ENCODE measurements at places on chromosomes 5 and 9. TPM values are rescaled to one million over a fixed set of nuclear protein-coding genes. Genes with fewer than 3 reads are reported as not detected.

The FAM81B gene
- total RNA-seq, result not detected

The C9orf50 gene
- total RNA-seq, result not detected

The SMIM27 gene
- 1.1 TPM for total RNA-seq

The AJM1 gene
- 0.18 TPM for total RNA-seq

The ADAMTS2 gene
- 18.3 TPM for total RNA-seq

The SLC27A6 gene
- under 0.01 TPM for total RNA-seq

The GPR150 gene
- under 0.01 TPM for total RNA-seq

The STING1 gene
- total RNA-seq, result 20.6 TPM

The WNK2 gene
- not detected for total RNA-seq

The COL27A1 gene
- total RNA-seq, result 2.2 TPM

The MCIDAS gene
- not detected for total RNA-seq

The DCTN4 gene
- 50.2 TPM for total RNA-seq

The PCDHGA3 gene
- total RNA-seq, result 1.7 TPM

The CD274 gene
- 29.4 TPM for total RNA-seq

The NUP155 gene
- total RNA-seq, result 43.9 TPM

The ZSWIM6 gene
- total RNA-seq, result 10.8 TPM

The FRRS1L gene
- total RNA-seq, result not detected

The CCDC192 gene
- not detected for total RNA-seq

The CCDC171 gene
- total RNA-seq, result 2.5 TPM

The PCSK1 gene
- not detected for total RNA-seq

The SLC34A3 gene
- not detected for total RNA-seq

The CCDC183 gene
- total RNA-seq, result not detected

The PCDHGC5 gene
- total RNA-seq, result 2.9 TPM

The MSX2 gene
- total RNA-seq, result 2.2 TPM

The CNTLN gene
- 5.9 TPM for total RNA-seq

The GLRA1 gene
- total RNA-seq, result not detected

The C5orf52 gene
- total RNA-seq, result not detected

The APBA1 gene
- 3.8 TPM for total RNA-seq

The MAT2B gene
- total RNA-seq, result 107 TPM

The INSYN2B gene
- 33.5 TPM for total RNA-seq

The ORM1 gene
- total RNA-seq, result 0.18 TPM

The IRX1 gene
- total RNA-seq, result not detected

The TRIM23 gene
- 33.1 TPM for total RNA-seq

The CAPSL gene
- total RNA-seq, result not detected

The PCDH12 gene
- 0.18 TPM for total RNA-seq

The TEX48 gene
- not detected for total RNA-seq

The SPATA31A3 gene
- total RNA-seq, result not detected

The PAIP2 gene
- 41.9 TPM for total RNA-seq

The STK32A gene
- total RNA-seq, result under 0.01 TPM

The RNF183 gene
- not detected for total RNA-seq

The RASGRF2 gene
- 5.3 TPM for total RNA-seq

The ANKRD18B gene
- total RNA-seq, result 13.4 TPM

The DDX46 gene
- total RNA-seq, result 31.9 TPM

The PHF24 gene
- not detected for total RNA-seq

The GFPT2 gene
- total RNA-seq, result 20.8 TPM

The AHRR gene
- total RNA-seq, result 15.6 TPM

The DRD1 gene
- 0.18 TPM for total RNA-seq

The PCDHGB5 gene
- 17.5 TPM for total RNA-seq

The MARCHF3 gene
- 18.8 TPM for total RNA-seq

The TMEM267 gene
- 12.0 TPM for total RNA-seq

The RFESD gene
- total RNA-seq, result 2.7 TPM

The C5 gene
- 2.8 TPM for total RNA-seq

The CD14 gene
- total RNA-seq, result 0.18 TPM

All from IMR-90 (cell line).